ENCODE measurements at places on chromosomes 6 and 20. TPM values are rescaled to one million over a fixed set of nuclear protein-coding genes. Genes with fewer than 3 reads are reported as not detected.

RRBP1 gene
- 83.1 TPM for total RNA-seq

MYCT1 gene
- total RNA-seq: 2.7 TPM

KCNK16 gene
- total RNA-seq: not detected

TAGAP gene
- not detected for total RNA-seq

SYNGAP1 gene
- 8.3 TPM for total RNA-seq

GGTLC1 gene
- total RNA-seq: not detected

ABHD12 gene
- 37.2 TPM for total RNA-seq

ID4 gene
- 3.5 TPM for total RNA-seq

All from H7 (cell line).